ENCODE measurements at places on chromosomes 5 and 9. TPM values are rescaled to one million over a fixed set of nuclear protein-coding genes. Genes with fewer than 3 reads are reported as not detected.
A peak's percentile ranks its signal among the peaks of the same experiment; 100 is the strongest.

- DNase-seq, result no peak
Measured at GRCh38 chr5:683551-684481, 9.3 kb downstream of the TPPP start.

GRCh38 chr9:5543875-5544702 lies 33.8 kb downstream of the PDCD1LG2 start:
- DNase-seq, result peak; percentile 18

- peak; percentile 41 for DNase-seq
Measured at GRCh38 chr5:162703914-162704313, 636.3 kb downstream of the GABRG2 start.

DNA sequence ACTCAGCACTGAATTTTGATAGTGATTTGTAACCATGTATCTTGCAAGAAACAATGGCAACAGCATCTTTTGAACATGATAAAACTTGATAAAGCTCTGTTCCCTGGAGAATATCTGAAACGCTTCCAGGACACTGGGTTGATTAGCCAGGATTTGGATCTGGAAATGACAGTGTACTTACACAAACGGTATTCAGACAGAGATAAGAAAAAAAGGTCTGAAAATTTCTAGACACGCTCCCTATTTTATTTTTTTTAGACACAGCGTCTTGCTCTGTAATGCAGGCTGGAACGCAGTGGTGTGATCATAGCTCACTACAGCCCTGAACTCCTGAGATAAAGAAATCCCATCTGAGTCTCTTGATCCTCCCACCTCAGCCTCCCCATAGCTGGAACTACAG lies 109.0 kb downstream of the GNAQ start:
- DNase-seq, result no peak

DNA sequence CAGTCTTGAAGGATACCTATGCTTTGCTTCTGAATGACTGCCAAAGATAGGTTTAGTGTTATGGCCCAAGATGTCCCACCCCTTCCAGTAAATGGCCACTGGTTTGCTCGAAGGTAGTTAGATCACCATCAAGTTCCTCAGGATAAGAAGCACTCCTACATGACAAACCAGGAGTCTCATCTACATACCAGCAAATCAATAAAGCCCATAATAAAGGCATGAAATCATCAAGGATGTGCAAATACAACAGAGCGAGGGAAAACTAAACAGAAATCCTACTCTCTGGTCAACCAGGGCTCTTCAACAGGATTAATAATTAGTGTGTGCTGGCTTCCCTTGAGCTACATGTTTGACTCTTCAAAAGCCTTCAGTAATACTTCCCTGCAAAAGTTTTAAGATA lies 141.0 kb downstream of the LHFPL2 start:
- no peak for DNase-seq

- peak; percentile 86 for DNase-seq
Measured at GRCh38 chr5:138077064-138077696, 6.7 kb upstream of the WNT8A start.

DNA sequence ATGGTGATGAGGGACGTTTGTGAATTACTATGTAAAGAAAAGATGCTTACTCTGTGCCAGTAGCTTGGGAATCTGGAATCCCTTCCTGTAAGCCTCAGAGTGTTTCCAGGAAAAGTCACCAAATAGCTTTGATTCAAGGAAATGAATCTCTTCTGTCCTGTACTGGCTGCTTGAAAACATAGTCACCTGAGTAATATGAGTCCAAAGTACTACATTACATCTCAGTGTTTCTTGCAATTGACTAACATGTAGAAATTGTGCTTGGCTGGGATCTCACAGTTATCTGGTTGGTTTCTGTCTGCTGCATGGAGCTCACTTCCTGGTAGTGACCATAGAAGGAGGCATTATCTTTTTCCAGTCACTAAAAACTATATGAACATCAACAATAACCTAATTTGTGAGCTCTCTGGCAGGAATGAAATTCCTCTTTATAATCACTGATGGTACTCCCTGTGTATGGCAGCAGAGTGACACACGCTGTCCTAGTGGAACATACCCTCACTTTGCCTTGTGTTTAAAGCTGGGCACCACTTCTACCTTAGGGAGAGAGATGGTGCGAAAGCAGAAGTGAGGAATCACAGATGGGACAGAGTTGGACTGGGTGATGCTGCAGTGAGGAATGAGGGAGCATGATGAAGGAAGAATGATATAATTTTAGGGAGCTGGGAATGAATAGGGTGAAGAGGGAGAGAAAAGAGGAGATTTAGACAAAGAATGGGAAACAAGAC lies 568.5 kb downstream of the RAB3C start:
- DNase-seq, result no peak

- no peak for DNase-seq
Measured at GRCh38 chr5:171849585-171850323, 64.1 kb downstream of the SMIM23 start.

The FAM193B gene
- 46.9 TPM for total RNA-seq

The GRIA1 gene
- 1.7 TPM for total RNA-seq

The SLIT3 gene
- 0.59 TPM for total RNA-seq

The DNAI1 gene
- total RNA-seq, result 0.19 TPM

The TMEM252 gene
- not detected for total RNA-seq

All from GM23338 (cell line).